IMR-90 (cell line): ENCODE measurements at places on chromosomes 3 and 15.

DNA sequence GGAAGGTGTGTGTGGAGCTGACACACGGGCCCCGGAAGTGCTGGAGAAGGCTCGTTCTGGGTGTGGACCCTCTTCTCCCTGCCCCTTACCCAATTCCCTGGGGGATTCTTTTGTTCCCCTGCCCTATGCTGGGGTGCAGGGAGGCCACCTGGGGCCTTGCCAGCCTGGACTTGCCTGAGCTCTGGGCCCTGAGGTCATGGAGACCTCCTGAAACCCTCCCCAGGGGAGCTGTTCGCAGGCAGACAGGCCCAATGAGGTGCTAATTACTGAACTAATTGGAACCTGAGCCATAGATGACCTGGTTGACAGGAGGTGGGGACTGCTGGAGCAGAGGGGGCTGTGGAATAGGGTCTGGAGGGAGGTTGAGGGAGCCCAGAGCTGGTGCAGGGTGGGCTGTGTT lies 9.4 kb upstream of the C15orf39 start:
- DNase-seq = no peak

- no peak for DNase-seq
Measured at GRCh38 chr3:159451067-159451466, 537.6 kb upstream of the IL12A start.

- no peak for DNase-seq
Measured at GRCh38 chr3:60399292-60399691, 852.0 kb downstream of the FHIT start.

DNA sequence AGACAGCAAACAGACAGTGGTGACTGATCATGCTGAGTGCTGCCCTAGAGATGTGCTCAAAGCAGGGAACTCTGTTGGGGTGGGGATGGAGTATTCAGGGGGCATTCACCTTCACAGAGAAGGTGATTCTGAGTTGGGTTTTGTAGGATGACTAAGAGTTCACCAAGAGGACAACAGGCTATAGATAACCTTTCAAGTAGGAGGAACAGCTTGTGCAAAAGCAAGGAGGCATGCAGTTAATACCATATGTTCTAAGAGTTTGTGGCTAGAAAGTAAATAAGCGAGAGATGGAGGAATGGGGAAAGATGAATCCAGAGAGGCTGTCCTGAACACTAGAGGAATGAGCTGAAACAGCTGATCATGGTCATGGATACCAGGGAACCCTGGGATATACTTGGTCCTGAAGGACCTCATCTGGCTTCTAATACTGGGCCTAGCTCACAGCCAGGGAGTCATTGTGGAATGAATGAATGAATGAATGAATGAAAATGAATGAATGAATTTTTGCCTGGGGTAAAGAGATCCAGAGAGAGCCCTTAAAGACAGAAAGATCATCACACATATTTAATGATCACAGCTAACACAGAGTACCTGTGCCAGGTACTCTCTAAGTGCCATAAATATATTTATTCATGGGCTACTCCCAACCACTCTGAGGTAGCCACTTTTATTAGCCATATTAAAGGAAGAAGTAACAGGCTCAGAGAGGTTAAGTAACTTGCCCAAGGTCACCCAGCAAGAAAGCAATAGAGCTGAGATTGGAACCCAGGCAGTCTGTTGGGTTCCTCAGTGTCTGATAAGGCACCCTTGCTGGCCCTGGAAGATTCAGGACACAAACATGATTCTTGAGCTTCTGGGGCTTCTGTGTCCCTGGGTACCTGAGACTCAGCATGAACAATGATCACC lies 22.0 kb downstream of the SMAD6 start:
- DNase-seq = peak; percentile 86

GRCh38 chr3:33758864-33759263 lies 39.6 kb upstream of the PDCD6IP start:
- DNase-seq = no peak

DNA sequence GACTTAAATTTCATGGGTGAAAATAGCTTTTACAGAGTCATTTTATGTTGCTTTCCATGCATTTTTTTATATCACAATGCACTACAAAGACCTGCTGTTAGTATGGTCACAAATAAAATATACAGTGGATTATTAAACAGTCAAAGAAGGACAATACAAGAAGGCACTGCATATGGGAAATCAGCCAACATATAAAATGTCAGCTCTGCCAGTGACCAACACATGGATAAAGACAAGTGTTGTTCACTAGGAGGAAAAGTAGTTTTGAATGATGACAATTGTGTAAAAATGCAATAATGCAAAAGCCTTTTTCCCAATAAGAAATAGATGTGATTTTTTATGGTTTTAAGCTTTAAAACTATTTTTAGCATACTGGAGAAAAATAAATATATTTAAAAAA lies 425.3 kb upstream of the CBLB start:
- no peak for DNase-seq

DNA sequence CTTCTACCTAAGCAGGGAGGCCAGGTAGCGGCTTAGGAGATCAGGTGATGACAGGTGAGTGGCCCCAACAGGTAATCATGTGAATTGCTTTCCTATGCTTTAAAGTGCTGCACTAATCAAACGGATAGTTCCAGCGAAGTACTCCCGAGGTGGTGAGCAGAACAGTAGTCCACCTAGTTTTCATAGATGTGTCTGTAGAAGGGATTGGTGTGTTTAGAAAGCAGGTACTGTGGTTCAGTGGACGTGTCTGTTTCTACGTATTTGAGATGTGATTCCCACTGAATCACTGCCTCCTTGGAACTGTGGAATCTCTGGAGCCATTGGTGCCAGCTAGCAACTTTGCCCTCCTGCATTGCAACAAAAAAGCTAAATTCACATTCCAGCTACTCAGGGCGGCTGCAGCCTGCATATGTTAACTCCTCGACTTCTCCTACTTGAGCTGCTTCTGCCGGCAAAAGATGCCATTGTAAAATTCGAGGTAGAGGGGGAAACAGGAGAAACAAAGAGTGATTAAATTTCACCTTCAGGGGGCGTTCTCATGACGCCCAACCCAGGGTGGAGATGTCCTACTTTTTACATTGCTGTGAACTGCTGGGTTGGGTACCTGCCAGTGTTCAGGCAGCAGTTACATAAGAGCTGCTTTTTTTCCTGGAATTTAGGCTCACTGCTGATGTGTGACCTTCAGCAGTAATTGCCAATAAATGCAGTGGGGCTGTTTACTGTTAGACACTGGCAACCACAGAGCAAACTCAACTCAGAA lies 227.3 kb downstream of the ITPR1 start:
- peak; percentile 71 for DNase-seq

DNA sequence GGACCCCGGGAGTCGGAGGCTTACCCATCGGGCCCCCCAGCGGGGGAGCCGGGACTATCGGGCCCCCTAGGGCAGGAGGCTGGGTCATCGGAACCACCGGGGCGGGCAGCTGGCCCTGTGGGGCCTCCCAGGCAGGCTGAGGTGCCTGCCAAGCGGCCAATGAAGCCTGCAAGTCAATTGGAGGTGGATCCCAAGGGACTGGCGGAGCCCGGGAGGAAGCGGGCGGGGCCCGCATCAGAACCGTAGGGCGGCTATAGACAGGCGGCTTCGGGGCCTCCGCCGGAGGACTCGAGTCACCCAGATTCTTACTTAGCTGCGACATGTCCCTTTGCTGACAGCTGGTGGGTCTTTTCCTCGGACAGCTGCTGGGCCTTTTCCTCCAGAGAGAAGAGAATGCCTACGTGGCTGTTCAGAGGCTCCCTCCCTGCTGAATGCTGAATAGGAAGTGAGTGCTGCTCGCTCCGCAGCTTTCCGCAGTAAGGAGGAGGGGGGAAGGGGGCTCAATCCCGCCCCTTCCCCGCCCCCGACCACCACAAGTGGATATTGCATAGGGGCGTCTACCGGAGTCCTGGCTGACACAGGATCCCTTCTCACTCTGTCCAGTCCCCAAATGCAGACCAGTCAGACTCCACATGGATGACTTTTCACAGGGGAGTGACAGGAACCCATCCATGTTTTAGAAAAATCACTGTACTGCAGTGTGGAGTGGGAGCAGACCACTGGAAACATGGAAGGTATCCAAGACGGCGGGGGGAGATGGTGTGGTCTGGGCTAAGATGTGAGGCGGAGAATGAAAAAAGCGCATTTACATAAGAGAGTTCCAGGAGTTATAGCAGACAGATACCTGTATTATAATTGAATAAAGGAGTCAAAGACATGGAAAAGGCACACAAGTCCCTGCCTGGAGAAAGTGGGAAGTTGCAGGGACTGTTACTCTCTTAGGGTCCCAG lies at the start of gene MAGEL2:
Gene MAGEL2, minus strand, starts transcription at position 447 of the 950 bp plus-strand sequence. Its CDS starts 125 bp downstream, at position 322.
- no peak for DNase-seq

DNA sequence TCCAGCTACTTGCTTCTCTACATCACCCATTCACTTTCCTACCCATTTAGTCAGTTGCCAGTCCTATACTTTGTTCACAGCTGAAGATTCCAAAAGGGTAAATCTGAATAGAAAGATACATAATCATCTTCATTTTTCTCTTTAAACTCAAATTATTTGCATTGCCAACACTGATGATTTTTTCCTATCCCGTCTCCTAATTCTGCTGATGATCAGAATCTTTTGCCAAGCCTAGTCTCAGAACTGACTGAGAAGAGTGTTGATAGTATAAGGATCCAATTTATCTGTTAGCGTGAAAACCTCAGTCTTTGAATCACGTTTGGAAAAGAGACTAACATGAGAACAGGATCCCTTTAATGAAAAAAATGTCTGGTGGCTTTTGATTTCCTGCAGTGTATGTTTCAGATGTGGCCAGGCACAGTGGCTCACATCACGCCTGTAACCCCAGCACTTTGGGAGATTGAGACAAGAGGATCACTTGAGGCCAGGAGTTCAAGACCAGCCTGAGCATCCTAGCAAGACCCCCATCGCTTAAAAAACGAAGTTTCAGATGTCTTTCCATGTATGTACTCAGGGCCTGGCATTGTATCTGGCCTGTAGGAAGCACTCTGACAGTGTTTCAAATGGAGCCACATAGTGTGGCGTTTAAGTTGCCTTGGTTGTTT lies 169.4 kb downstream of the KLHL25 start:
- no peak for DNase-seq

DNA sequence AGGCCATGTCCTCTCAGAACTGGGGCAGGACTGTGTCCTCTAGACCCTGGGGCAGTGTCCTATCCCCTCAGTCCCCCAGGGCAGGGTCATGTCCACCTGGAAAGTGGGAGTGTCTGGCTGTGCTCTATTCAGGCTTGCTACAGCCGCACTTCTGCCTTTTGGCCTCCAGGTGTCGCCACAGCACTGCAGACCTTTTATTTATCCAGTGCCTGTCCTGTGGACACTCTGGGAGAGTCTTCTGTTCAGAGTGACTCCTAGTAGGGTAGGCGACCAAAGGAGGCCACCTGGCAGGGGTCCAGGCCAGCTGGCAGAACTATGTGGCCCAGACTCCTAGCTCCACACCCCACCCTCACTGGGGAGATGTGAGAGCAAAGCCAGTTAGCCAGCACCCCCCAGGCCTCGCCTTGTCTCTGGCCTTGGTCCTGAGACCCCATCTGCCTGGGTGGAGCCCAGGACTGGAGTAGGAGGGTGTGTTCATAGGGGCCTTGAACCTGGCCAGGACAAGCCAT lies 3.9 kb downstream of the TMIE start:
- DNase-seq = peak; percentile 59

DNA sequence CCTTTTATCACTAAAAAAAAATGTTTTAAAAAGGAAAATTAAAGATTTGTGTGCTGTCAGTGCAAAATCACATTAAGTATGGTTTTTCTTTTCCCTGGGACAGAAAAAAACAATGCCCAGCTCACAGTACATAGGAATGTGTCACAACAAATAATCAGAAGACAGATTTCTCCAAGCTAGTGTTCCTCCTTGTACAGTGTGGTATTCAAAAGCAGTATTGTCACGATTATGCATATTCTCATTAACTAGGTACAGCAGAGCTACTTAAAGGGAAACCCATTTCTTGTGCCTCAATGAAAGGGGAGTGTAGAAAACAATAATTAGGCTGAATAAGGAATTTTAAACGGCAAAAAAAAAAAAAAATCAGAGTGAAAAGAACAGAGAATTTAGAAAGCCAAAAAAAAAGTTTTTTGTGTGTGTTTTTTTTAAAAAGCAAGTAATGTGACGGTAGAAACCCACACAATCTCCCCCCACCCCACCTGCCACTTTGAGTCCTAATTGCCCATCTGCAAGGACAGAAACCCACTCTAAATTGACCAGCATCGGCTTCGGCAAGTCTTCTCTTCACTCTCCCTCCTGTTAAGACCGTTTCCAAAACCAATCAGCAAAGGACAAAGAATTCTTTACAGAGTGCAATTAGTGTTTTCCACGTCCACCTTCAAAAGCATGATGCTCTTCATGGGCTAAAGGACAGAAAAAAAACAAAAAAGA lies 41.0 kb downstream of the EIF4E3 start:
- DNase-seq = no peak

GRCh38 chr15:60945196-60945595 lies 283.9 kb downstream of the RORA start:
- no peak for DNase-seq

- DNase-seq = no peak
Measured at GRCh38 chr3:144351011-144351410, 379.4 kb downstream of the DIPK2A start.

GRCh38 chr15:71532994-71533393 lies 277.4 kb upstream of the NR2E3 start:
- DNase-seq = no peak

DNA sequence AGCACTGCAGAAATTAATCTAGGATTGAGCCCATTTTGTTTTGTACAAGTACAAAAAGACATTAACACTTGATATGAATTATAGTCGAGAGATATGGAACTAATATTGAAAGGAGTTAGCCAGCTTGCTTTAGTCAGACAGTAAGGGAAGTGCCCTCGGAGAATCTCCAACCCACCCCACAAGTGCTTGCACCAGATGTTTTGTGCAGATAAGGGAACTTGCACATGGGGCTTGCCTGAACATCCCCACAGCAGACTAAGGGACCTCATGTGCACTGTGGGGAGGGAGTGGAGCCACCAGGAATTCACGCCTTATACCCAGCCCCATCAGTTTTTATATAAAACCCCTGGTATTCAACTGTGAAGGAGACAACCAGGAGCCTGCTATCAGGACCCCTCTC lies 122.3 kb downstream of the EFHB start:
- no peak for DNase-seq

- DNase-seq = no peak
Measured at GRCh38 chr3:65961733-65962132, 77.0 kb downstream of the MAGI1 start.

DNA sequence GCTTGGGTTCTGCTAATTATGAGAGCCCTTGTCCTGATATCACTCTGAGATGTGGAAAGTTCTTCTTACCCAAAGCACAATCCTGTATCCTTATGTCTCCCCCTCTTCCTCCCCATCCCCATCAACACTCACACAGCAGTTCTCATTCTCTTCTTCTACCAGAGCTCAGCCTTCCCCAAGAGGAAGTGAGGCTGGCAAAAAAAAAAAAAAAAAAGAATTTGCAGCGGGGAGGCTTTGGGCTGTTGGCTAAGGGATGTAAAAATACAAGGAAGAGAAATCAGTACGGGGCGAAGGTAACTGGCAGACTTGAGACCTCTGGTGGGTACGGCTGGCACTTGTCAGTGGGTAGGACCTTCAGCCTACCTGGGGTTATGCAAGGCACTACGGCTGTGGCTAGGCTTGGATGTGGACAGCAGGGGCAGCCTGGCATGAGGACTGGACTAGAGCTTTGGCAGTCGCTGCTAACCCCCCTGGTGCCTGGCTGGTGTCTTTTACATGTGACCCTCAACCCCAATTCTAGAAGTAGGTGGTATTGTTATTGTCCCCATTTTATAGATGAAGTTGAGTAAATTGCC lies 5.4 kb downstream of the VIPR1 start:
- no peak for DNase-seq

GRCh38 chr3:143302638-143303171 lies 183.1 kb downstream of the CHST2 start:
- peak; percentile 74 for DNase-seq

GRCh38 chr3:152609891-152610290 lies 225.0 kb upstream of the P2RY1 start:
- no peak for DNase-seq
